ENCODE measurements at places on chromosomes 12 and 14.

GRCh38 chr12:130200445-130200844 lies 38.2 kb downstream of the FZD10 start:
- no peak for DNase-seq

DNA sequence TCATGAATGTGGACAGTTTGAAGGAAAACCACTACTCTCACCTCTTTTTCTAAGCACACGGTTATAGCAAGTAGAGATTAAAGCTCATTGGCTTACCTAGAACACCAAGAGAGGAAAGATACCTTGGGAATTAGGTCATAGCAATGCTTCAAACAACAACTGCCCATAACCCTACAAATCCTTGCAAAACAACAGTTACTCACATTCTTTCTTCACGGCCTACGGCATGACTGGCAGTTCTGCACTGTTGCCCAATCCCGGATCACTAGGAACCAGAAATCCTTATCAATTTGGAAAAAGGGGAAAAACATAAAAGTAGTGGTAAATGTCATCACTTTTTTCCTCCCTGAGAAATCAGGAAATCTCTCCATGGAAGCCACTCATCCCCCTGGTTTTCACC lies 9.6 kb upstream of the ISM2 start:
- DNase-seq, result no peak

GRCh38 chr12:84698576-84699333 lies 213.8 kb downstream of the SLC6A15 start:
- DNase-seq, result no peak

- DNase-seq, result no peak
These were observed 43.8 kb upstream of the LTBP2 start for GRCh38 chr14:74655599-74656395.

GRCh38 chr14:24443053-24443665 lies 583 bp upstream of the SDR39U1 start:
- no peak for DNase-seq
